ENCODE measurements at places on chromosomes 2 and 18.

- DNase-seq, result no peak
These were observed 7.1 kb upstream of the ZFP36L2 start for GRCh38 chr2:43233218-43234212.

DNA sequence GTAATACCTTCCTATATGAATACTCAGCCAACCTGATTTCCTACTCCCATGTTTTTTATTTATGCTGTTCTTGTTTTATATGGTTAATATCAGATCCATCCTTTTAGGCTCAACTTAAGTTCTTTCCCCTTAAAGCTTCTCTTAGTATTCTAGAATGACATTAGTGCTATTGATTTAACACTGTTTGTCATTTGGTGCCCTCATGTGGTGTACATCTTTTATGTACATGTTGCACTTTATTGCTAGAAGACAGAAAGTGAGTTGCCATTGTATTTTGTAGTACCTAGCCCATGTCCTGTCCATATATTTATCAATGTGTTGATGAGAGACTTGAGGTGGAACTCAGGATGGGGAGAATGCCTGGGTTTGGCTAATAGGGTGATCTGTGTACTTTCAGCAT lies 2.5 kb downstream of the HTRA2 start:
- no peak for DNase-seq

DNA sequence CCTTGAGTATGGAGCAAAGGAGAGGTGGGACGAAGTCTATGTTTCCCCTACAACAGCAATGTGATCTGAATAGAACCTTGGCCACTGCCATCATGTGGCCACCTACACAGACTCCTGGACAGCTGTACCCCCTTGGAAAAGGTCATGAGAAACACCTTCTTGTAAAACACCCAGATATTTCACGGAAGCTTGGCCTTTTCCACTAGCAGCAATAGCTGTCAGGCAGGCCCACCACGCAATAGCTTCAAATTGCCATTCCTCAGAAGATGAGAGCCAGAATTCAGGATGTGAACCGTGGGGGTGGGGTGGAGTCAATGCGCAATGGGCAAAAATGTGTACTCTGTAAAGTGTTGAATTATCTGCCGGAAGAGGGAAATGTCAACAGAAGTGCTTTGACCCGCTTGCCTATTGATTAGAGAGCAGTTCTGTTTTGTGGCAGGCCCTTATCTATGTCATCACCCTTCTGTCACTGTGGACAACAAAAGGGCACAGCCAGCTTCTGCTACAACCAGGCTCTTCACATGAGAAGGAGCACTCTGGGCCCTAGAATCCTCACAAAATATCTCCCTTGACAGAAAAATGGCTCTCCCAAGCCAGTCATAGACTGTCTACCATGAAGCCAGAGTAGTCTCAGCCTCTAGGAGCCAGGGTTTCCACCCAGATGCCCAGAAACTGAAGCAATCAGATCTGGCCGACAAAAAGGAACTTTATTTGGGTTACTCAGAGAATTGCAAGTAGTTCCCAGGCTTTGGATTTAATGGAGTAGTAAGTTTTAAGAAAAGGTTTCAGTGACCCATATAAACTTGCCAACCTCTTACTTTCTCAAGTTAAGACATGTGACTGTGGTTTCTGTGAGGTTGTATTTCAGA lies 9.5 kb downstream of the INPP1 start:
- DNase-seq, result peak; percentile 40

DNA sequence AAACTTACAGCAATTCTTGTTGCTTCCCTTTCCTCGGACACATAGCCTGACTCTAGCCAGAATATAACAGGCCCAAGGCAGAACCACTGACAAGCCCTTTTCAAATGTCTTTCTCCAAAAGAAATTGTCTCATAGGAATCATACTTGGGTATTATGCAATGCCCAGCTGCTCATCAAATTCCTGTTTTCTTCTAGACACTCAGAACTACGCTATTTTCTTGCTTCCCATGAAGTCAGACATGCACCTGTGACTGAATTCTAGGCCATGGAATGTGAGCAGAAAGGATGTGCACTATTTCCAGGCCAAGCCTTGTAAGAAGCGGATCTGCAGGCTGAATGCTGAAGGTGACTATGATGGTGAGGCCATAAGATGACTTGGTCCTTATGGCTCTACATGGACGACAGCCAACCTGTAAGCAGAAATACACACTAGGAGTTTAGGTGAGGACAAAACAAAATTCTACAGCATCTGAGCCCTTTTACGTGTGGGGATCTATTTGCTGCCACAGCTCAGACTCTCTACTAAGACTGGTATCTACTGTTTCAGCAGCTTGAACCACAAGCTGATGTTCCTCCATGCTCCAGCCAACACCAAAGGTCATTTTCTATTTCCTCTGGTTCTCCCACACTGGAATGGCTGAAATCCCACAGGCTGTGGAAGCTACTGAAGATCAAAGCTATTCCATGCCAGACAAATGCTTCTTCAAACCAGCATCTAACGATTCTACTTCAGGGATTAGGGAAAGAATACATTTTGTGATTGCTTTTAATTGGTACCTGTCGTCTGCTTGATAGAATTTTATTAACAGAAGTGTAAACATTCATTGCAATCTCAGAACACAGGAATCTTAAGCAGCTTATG lies 378.7 kb downstream of the RBM43 start:
- DNase-seq, result no peak

DNA sequence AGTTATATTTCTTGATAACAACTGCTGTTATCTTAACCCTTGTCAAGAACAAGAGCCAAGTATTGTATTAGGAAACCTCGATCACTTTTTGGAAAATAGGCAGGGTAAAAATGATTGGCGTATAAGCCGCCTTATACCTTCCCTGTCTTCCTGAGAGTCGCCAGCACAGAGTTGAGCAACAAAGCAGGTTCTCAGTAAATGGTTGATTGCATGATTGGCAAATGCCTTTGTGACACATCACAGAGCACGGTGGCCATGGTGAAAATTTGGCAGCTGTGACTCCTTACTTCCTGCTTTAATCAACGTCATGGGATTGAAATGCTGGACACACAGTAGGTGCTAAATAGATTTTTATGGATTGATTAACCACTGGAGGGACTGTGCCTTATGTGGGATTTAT lies 3.9 kb upstream of the KLHL29 start:
- no peak for DNase-seq

DNA sequence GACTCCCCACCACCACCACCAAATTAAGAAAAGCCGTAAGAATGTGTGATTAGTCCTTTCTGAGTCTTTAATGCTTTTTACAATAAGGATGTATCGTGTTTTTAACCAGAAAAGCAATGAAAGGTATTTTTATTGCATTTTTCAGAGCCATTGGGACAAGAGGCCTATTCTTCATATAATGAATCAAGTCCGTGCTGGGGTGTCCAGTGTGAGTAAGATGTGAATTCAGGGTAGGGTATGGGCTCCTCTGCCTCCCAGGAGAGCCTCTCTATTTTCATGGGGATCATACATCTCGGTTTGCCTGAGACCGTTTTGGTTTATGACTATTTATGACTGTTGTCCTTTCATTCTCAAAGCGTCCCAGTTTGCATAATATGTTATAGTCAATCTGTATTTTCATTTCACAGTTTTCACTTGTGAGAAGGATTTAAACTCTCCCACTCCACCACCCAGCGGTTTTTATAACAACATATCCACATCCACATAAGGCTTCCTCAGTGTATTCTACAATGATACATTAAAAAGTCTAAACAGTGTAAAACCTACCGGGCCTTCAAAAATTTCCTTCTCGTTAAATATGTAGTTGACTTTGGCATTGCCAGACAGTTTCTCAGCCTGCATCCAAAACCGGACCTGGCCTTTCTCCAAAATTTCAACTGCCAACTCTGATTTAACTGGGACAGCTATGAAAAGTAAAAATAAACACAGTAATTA lies 80.8 kb upstream of the LPIN2 start:
- DNase-seq, result no peak

GRCh38 chr2:215981115-215981514 lies 32.2 kb downstream of the MREG start:
- no peak for DNase-seq

GRCh38 chr2:174589334-174589733 lies 8.3 kb downstream of the WIPF1 start:
- no peak for DNase-seq

GRCh38 chr2:10978090-10978670 lies 66.4 kb downstream of the KCNF1 start:
- DNase-seq, result no peak

GRCh38 chr2:191724015-191724414 lies 46.1 kb downstream of the NABP1 start:
- no peak for DNase-seq

DNA sequence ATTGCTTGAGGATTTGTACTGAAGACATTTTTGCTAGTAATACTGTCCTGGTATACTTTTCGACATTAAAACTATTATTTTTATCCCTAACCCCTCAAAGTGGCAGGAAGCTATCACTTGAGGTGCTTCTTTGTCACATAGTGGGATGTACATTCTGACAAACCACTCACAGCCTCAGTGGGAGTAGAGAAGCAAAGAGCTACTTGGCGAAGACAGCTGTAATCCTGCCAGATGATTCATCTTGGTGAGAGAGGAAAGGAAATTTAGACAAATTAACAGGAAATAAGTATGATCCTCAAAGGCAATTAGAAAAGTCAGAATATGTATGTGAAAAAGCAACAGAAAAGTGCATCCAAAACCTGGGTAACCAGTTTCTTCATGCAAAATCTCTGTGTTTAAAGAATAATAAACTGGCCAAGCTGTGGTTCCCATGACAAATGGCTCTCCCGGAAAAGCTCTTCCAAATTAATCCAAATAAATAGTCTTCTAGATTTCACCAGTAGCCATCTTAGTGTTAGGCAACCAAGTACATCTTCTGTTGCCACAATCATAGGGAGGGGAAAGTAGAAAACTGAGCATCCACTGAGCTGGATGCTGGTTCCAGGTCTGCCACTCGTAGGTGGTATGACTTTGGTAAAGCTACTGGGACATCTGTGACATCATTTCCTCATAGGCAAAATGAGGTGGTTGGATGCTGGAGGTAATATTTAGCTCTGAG lies 308.0 kb upstream of the LYPD1 start:
- no peak for DNase-seq

GRCh38 chr2:176997792-176998169 lies 214.8 kb upstream of the HNRNPA3 start:
- no peak for DNase-seq

DNA sequence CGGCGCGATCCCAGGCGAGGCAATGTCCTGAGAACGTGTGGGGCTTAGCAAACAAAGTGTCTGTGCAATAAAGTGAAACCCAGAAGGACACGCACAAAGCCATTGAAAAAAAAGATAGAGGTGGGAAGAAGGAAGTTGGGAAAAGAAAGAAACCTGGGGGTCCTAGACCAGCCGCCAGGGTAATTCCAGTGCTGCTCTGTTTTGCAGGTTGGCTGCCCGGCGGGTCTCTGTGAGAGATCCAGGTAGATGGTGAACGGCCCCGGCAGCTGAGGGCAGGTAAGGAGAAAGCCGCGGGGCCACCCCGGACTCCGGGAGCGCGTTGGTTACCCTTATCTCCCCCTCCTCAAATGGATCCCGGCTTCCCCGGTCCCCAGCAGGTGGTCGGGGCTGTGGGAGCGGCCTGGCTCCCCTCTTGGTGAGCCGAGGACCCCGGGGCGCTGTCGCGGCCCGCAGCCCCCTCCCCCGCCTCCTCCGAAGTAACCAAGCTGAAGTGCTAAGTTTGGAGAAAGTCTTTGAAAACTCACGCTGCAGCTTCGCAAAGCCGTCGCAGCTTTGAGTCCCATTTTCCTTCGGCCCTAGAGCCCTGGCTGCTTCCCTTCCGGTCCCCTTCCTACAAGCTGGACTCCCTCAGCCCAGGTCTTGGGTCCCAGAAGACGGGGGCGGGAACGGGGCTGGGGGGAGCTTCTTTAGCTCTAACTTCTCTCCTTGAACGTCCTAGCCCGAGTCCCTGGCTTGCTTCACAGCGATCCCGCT lies 588 bp downstream of the OTX1 start:
- DNase-seq, result no peak

GRCh38 chr2:119469661-119470297 lies 38.1 kb downstream of the TMEM37 start:
- DNase-seq, result no peak

DNA sequence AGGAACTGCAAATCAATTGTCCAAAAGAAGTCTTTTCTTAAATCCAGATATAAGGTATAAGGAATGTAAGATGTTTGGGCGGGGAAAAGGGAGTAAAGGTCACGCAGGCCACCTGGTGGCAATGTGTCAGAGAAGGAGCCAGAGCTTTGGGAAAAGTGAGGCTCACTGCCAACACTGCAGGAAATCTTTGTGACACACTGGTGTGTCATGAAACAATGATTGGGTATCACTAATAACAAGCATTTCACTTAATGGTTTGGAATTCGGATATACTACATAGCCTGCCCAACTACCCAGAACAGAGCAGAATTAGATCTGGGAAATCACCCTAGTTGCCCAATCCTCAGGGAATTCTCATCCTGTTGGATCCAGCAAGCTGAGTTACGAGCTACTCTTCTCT lies 61.0 kb downstream of the RBMS1 start:
- no peak for DNase-seq

DNA sequence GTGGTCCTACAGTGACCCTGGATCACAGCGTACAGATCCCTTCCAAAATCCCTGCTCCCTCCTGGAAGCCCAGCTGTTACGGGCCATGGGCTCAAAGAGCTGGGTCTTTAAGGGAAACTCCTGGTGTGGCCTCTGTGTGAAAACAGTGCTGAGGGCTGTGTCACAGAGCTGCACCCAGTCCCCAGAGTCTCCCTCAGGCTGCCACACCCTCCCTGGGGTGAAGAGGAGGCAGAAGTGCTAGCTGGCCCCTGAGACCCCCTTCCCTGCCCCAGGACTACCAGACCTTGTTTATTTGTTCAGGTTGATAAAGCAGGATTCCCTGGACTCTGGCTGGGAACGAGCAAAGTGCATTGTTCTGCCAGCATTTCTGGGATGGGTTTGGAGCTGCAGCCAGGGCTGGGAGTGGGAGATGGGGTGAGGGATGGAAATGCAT lies 7.7 kb downstream of the ATOH8 start:
- DNase-seq, result no peak

DNA sequence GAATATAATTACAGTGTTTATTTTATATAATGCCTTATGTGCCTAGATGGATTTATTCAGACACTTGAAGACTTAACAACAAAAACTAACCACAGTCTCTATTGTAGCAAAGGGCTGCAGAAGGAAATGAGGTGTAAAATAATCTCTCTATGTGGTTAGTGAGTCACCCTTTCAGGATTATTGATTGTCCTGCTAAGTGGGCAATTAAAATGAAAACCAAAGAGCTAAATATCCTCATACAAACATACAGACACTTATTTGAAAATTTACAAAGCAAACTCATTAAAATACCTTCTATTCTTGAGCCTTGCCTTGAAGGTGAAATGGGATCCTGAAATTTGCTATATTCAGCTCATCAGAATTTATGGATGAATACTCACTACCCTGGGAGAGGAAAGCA lies 27.7 kb upstream of the DCC start:
- DNase-seq, result peak; percentile 20

DNA sequence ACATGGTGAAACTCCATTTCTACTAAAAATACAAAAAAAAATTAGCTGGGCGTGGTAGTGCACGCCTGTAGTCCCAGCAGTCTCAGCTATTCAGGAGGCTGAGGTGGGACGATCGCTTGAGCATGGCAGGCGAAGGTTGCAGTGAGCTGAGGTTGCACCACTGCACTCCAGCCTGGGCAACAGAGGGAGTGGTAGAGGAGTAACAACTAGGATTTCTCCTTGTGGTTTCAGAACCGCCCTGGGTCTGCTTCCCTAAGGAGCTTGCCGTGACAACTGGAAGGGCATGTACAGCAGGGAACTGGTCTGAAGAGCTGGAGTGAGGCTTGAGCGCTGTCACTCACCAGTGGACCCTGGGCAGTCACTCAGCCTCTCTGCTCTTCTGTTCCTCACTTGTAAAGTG lies 29.1 kb downstream of the REEP1 start:
- no peak for DNase-seq

GRCh38 chr2:190519975-190520767 lies 14.4 kb downstream of the NEMP2 start:
- DNase-seq, result no peak

All from retina (tissue), 1 donor.